ENCODE measurements at places on chromosomes 3 and 15.

GRCh38 chr3:51710631-51711351, 3.9 kb downstream of the GRM2 start:
- no peak for DNase-seq

DNA sequence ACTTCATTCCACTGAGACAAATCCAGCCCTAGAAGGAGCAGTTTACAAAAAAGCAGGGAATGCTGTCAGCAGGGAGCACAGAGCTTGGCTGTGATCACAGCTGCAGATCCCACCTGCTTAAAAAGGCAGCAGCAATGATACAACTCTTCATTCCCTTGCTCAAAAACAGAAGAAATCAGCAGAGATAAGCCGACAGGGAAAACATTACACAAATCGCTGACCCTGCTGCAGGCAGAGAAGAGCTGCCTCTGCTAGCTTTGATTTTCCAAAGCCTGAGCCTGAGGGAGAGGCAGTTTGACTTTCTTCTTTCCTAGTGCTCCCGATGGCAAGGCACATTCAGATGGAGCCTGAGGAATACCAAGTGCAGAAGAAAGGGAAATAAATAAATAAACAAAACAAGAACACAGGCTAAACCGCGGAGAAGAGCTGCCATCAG, 80.2 kb downstream of the SHQ1 start:
- no peak for DNase-seq

DNA sequence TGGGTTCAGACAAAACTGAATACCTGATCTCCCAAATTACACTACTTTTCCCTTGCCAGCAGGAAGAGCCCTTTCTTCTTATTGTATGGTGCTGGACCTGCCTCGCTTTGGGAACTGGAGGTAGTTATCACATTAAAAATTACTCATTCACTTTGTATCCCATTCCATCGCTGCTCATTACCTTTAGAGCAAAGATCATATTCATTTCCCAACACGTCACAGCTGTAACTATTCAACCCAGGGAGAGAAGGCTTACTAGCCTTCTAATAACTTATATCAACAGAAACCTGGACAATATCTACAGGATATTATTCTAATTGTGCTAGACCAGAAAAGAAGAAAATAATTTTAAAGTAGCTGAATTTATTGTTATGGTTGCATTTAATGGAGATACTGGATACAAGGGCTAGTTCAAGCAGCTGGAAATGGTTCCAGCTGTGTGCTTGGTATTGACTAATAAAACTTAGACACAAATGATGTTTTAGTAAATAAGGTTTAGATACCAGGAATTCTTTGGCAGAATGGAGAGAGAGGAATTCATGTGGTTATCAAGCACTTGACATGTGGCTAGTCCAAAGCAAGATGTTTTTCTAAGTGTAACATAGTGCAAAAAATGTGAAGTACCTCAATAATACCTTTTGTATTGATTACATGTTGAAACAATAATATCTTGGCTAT, 656.3 kb downstream of the ROBO1 start:
- DNase-seq, result no peak

- no peak for DNase-seq
Observed at GRCh38 chr3:28940530-28940929, 340.3 kb upstream of the RBMS3 start.

DNA sequence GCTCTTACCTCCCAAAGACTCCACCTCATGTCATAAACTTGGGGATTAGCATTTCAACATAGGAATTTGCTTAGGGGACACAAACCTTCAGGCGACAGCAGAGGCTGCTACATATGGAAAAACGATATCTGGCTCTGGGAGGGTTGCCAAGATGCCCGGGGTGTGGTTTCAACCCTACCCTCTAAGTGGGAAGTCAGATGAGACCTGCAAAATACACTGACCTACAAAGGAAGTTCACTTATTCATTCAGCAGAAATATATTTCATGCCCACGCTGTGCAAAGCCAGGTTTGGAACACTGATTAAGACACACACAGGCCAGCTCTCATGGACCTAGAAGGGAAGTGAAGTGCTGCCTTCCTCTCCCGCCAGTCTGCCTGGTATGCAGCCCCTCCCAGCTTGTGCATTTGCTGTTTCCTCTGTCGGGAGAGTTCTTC, 239.3 kb downstream of the FEZF2 start:
- DNase-seq, result no peak

DNA sequence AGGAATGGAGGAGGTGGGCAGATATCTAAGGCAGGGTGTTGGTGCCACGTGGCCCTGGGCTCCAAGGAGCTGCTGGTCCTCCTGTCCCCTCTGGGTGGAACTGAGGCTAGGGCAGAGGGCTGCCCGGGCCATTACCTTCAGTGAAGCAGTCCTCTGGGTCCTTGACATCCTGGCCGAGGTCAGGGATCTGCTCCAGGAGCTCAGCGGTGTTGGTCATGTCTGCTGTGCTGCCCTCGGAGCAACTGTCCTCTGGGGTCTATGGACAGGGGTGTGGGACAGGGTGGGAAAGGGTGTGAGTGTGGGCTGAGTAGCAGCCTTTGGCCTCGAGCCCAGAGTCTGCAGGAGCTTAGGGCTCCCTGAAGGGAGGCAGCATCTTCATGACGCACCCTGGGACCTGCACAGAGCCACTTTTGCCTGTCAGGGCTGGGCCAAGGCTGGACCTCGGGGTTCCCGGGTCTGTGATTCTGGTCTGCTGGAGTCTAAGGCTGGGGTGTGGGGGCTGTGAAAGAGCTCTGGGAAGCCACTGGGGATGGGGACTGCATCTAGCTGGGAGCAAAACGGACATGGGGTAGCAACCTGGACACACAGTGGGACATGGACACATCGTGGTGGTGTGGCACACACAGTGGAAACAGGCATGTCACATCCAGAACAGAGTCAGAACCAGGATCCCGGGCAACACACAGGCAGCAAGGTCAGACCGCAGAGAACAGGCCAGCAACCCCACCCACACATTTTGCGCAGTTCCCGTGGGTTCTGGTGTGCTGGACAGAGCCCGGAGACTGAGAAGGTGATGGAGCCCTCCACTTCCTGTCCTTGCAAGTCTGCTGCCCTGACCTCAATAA, 72.7 kb downstream of the SCN5A start:
- DNase-seq, result no peak

DNA sequence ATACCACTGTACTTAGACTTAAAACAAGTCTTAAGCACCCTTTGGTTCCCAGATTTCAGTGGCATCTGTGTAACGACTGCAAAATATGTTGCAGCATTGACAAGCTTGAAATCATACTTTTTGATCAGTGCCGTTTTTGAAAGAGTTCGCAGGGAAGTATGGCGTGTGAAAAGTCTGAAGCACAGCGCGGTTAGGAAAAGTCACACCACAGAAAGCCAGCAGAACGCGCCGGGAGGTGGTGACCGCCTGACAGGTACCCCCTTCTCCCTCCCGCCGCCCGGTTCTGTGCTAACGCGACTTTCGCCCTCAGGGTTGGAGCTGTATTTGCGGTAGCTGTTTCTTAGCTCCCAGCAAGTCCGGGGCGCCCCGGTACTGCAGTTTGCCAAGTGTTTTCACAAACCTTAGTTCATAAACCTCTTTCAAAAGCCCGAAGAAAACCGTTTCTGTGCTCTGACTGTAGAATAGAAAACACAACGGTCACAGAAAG, 481 bp upstream of the CRYBG3 start:
- no peak for DNase-seq

DNA sequence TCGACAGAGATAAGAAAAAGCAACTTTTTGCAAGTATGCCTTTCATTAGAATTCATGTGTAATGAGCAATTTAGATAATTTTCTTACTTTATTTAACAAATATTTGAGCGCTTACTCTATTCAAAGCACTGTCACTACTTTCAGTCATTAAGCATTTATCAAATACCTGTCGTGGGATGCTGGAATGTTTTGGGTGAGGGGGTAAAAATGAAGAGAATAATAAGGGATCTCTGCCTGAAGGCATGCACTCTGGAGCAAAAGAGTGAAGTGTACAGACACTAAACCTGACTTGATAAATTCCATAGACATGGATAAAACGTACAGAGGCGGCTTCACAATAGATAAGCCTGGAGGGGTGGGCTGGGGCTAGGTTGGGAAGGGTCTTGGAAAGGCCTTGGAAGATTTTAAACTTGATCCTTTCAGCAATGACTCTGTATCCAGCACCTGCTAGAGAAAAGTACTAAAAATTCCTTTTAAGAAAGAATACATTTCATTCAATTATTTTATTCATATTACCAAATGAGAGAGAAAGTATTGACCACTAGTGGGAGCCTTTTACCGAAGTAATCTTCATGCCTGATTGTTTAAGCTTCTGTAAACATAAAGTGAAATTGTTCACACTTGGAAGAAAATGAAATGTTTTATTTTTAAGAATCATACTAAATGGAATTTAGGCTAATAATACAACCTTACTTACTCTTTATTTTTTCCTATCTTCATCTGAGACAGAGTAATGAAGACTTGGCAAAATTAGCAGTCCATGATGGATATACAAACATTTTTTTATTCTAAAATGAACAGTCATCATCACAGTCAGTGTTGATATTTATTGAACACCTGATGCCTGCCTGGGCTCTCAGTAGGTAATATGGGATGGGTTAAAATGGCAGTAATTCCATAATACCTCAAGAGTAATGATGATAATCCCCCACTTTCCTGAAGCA, 113.2 kb downstream of the PPP2R3A start:
- no peak for DNase-seq
